ENCODE measurements at places on chromosomes 3 and 15.

GRCh38 chr3:186693843-186694242 lies 23.3 kb upstream of the KNG1 start:
- no peak for DNase-seq

DNA sequence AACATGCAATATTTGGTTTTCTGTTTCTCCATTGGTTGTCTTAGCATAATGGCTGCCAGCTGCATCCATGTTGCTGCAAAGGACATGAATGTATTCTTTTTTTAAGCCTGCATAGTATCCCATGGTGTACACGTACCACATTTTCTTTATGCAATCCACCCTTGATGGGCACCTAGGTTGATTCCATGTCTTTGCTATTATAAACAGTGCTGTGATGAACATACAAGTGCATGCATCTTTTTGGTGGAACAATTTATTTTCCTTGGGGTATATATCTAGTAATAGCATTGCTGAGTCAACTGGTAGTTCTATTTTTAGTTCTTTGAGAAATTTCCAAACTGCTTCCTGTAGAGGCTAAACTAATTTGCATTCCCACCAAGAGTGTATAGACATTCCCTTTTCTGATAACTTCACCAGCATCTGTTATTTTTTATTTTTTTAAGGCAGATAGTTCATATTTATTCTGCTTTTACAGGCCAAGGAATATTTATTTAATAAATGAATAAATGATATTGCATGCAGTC lies 62.4 kb upstream of the NPHP3 start:
- DNase-seq, result peak; percentile 46

DNA sequence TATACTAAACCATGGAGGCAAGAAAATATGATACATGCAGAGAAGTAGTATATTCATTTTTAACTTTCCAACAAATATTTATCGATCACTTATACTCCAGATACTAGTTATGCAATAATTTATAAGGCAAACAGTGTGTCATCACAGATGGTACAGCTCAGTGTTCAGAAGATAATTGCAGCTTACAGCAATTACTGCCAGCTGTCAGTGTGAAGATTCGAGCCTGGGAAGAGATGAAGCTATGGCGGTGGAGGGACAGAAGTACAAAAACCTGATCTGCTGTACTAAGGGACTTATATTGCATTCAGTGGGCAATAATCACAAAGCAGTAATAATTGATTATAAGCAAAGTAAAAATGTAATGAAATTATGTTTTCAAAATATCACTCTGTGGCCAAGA lies 170.6 kb upstream of the EPHA3 start:
- DNase-seq, result no peak

DNA sequence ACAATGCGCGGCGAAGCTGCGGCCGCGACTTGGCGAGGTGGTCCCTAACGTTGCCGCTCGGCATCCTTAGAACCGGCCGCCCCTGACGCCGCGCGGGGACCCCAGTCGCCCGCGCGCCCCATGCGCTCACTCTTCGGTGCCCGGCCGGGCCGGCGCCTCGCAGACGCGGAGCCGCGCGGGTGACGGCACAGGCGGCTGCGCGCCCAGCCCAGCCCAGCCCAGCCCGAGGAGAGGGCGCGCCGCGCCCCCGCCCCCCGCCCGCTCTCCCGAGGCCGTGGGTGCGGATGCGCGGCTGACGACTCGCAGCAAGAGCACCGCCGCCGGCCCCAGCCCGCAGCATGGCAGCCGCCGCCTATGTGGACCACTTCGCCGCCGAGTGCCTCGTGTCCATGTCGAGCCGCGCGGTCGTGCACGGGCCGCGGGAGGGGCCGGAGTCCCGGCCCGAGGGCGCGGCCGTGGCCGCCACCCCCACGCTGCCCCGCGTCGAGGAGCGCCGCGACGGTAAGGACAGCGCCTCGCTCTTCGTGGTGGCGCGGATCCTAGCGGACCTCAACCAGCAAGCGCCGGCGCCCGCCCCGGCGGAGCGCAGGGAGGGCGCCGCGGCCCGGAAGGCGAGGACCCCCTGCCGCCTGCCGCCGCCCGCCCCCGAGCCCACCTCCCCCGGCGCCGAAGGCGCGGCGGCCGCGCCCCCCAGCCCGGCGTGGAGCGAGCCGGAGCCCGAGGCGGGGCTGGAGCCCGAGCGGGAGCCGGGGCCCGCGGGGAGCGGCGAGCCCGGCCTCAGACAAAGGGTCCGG lies 437 bp downstream of the KLF13 start:
- no peak for DNase-seq

GRCh38 chr15:100922192-100923040 lies 3.3 kb downstream of the LRRK1 start:
- no peak for DNase-seq

GRCh38 chr15:85974348-85974705 lies 105.3 kb upstream of the AGBL1 start:
- peak; percentile 14 for DNase-seq

DNA sequence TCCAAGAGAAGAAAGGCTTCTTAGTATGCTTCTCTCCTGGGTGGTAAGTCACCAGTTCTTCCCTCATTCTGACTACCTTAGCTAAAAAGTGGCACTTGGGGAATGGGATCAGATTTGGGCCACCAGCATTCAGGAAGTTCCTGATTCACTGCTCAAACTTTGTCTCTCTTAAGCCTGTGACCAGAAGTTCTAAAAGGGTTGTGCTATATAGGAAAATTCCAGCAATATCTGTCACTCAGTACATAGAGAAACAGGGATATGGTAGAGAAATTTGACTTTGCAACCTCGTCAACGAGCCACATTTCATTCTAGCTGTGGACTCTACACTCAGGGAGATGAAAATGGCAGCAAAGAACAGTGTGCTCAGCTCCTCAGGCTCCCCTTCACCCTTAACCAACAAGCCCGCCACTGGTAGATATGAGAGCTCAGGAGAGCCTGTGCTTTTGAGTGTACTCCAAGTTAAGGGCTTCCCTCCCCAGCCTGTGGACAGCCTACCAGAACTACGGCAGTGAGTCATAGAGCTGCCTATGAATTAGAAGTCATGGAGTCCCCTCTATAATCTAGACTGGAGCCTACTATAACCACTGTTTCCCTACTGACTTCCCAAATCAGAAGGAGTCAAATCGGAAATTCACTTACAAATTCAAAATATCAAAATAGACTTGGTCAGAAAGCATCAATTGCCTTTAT lies 52.6 kb upstream of the MYO5C start:
- DNase-seq, result peak; percentile 65

DNA sequence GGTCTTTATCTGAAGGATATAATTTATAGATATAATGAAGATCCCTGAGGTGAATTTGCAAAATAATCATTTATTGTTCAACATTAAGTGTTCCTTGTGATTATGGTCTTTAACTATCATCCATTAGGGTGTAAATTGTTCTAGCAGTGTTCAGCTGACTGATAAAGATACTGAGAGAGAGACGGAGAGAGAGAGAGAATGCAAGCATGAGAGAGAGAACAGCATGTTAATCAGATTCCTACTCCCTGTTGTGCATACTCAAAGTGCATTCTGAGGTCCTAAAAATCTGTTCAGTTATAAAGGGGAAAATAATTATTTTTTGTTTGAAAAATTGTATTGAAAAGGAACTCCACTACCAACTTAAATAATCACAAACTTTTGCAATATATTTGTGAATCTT lies 271.0 kb upstream of the CBLB start:
- DNase-seq, result no peak
